Substantia nigra (tissue), 51 donors: ENCODE measurements at places on chromosomes 16 and 17.

DNA sequence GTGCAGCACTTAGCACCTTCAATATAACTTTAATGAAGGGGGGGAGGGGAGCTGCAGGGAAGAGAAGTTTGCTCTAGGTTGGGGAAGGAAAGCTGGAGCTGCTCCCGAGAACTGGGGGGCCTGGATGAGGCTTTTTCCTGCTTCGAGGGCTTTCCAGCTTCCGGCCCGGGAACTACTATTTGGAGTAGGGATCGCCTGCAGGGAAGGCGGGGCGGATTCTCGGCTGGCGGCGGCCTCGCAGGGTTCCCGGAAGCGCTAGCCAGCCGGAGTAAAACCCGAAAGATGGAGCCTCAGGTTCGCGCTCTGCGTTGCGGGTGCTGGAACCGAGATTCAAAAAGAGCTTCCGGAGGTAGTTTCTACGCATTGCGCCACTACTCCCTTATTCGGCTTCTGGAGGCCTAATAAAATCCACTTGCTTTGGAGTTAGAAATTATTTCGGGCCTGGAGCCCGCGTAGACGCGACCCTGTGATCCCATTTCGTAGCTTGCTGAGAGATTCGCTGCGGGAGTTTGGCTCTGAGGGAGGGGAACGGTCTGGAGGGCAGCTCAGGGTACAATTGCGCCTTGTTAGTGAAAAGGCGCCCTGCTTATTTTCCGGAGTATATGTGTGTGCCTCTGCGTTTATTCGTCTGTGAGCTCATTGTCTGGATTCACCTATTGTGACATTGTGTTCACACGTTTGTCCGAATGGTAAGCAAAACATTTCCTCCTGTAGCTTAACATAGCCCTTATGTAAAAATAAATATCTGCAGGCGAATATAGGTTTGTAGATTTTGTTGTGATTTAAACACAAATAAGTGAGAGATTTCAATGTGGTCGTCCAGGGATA, 652 bp downstream of the PRAC2 start:
- DNase-seq: no peak

DNA sequence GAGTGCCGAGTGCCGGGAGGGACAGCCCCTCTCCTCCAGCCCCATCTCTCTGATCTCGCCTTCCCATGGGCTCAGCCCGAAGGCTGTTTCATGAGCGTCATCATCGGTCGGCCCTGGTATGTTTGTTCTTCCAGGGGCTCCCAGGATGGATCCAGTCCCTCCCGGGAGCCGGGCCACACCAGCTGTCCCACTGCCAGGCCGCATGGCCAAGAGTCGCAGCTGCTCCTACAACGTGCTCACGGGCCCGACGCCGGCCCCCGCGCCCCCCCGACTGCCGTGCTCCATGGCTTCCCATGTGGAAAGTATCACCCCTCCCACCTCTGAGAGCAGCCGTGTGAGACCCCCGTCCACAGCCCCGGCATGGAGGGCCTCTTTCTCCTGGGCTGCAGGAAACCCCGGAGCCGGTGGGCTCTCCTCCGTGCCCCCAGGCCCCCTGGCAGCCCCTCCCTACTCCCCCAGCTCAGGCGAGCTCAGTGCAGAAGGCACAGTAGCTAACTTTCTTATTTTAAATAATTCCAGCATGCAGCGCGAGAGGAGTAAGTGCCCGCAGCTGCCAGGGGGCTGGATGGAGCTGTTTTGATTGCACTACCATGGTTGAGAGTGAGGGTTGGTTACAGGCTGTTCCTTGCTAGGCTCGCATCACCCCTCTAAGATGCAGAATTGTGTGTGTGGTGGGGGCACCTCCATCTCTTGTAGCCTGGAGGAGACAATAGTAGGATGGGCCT, 26.6 kb upstream of the GSE1 start:
- no peak for DNase-seq

DNA sequence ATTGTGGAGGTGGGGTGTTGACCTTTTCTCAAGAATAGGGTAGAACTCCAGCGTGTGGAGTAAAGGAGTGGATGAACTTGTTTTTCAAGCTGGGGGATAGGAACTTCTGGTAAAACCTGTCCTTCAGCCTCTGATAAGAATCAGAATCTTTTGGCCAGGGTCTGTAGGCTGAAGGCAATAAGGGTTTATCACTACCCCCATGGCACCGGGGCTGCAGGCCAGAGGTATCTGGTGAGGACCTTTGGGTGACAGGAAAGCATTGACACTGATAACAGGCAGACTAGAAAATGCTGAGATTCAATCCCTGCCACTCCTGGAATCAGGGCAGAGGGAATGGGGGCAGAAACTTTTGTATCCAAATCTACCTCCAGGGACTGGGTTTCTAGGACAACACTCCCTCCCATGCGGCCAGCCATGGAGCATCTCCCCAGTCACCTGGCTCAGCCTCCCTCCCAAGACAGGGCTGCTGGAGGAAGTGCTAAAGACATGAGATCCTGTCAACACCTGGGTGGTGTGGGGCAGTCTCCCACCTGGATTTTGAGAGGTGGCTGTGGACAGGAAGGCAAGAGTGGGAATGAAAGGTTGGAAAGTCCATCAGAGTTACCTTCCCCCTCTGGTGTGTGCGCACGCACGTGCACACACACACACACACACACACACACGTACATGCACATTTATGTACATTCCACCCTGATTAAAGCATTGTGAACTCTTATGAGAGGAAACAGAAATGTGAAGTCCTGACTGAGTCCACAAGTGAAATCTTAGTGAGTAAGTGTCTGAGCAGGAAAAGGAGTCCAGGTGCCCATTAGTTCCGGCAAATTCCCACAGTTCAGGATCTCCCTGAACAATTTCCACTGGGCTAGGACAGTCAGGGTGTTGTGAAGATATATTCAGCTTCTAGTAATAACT, 53.1 kb upstream of the MARCHF10 start:
- no peak for DNase-seq

DNA sequence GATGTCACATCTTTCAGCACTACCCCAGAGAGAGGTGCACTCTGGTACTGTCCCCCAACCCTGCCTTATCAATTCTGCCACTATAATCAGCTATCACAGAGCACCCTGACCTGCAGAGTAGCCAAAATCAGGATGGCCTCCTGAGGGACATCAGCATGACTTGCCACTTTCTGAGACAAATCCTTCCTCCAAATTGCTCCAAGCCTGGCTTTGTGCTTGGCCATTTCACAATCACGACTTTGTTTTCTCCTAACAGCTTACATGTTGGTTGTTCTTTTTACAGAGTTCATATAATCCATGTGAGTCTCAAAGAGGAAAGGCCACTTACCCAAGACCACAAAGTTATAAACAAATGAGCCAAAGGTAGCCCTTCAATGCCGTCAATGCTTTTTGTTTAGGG, 449.0 kb upstream of the CDH5 start:
- no peak for DNase-seq

DNA sequence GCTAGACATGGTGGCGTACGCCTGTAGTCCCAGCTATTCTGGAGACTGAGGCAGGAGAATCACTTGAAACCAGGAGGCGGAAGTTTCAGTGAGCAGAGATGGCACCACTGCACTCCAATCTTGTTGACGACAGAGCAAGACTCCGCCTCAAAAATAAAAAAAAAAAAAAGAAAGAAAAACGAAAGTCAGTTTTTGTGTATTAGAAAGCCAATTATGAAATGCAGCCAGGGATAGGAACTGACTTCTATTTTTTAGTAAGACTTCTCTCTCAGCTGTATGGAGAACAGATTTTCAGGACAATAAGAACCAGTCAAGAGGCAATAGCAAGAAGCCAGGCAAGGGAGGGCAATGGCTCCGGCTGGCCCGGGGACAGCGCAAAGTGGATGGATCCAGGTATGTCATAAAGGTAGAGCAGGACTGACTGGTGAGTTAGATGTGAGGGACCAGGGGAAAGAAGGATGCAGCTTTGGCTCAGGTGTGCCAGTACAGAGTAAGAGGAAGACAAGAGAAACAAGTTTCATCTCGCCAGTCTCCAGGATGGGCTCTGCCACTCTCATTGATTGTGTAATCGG, 12.5 kb upstream of the CCL1 start:
- no peak for DNase-seq
